ENCODE measurements at places on chromosomes 5 and 9.
A peak's percentile ranks its signal among the peaks of the same experiment; 100 is the strongest.

DNA sequence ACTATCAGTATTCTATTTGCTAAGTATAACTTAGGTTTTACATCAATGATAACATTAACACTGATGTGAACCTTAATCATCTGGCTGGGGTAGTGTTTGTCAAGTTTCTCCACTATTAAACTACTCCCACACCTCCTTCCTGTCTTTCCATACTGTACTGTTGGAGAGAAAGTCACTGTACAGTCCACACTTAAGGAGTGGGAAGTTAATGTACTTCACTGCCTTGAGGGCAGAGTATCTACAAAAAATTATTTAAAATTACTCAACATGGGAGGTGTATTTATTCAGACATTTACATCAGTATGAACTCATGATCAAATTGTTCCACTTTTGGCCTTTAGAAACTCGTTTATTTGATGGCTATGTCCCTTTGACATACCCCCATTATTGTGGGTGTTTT lies 11.9 kb downstream of the UHRF2 start:
- no peak for DNase-seq

- no peak for DNase-seq
Observed at GRCh38 chr5:143673676-143674468, 138.1 kb upstream of the HMHB1 start.

GRCh38 chr9:117253261-117253660 lies 161.6 kb downstream of the ASTN2 start:
- DNase-seq: no peak

DNA sequence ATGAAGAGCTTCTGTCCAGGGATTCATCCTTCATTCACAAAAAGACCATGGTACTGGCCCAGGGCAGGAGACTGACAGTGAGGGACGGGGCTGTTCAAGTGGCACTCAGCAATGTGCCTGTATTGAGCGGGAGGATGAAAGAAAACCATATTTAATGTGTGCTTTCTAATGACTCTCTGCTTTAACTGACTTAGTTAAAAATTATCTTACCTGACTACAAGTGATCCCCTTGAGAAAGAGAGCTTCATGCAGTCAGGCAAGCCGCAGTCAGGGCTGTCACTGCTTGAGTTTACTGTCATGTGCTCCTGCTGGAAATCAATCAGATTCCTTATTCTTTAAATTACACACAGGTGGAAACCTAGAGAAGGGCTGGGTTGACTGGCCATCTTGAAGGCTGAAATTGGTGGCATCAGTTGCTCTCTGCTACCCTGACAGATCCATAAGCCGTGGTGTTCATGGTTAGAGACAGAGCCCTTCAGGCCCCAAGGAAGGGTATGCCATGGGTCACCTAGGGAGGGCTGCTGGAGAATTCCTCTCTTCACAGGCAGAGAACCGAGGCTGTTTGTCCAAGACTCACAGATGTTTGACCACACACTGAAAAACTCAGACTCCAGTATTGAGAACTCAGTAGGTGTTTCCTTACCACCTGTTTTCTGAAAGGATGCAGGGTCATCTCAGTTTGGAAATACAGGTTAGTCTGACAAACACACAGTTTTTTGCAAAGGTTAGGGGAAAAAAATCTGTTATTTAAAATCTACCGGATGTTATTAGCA lies 70.9 kb downstream of the TRIO start:
- DNase-seq: no peak

DNA sequence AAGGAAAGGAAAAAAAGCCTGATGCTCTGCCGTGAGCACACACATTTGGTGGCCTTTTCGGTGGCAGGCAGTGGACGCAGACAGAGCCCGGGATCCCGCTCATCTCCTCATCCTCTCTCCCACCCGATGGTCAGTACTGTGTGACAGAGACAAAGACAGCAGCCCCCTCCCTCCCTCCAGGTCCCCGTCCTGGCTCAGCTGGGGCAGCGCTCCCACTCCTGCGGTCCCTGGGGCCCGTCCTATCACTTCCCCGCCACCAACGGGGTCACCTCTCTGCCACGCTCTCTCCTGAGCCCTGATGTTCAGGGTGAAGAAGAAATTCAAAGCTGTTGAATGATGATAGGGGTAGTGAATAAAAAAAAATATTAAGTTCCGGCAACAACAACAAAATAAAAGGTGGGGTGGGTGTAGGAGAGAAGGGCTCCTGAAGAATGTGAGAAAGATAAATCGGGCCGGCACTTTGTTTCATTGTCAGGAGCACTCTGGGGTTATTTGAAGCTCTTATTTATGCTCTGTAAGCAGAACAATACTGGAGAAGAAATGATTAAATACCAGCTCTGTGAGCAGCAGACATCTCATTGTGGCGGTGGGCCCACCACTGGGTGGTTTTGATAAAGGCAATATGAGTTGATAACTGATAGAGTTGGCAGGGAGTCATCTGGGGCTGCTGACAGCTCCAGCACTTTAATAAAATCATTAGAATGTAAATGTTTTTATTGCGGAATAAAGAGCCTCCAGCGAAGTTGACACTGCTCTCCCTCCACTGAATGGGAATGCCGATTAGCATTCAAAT lies 417.7 kb downstream of the IRX1 start:
- no peak for DNase-seq

GRCh38 chr9:137136261-137136880 lies 2.6 kb upstream of the GRIN1 start:
- no peak for DNase-seq

GRCh38 chr9:113665756-113666155 lies 202.2 kb downstream of the RGS3 start:
- DNase-seq: no peak

- no peak for DNase-seq
Observed at GRCh38 chr5:157793301-157793700, 49.8 kb downstream of the LSM11 start.

DNA sequence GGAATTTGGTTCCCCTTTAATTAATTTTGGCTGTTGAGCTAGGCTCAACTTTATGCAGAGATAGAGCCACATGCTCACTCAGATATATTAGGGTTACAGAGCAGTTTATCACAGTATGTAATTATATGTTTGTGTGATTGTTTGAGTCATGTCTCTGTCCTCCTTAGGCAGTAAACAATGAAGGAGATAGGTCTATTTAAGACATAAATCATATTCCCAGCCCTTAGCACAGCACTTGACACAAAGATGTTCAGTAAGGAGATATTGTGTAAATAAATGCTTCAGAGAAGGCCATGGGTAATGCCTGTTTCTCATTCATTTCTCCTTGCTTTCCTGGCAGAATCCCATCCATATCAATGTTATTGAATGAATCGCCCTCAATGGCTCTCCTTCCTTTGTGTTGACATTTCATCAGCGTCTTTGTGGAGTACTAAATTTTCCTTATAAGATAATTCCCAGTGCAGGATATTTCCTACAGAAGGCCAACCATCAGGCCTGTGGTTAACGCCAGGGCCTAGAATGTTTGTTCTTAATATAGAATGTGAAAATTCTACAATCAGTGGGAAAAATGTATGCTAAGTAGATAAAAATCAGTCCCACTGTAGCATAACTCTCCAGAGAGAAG lies 408.0 kb downstream of the EBF1 start:
- DNase-seq: no peak

- peak; percentile 95 for DNase-seq
Observed at GRCh38 chr9:116549061-116549664, 137.9 kb upstream of the TRIM32 start.

GRCh38 chr9:94915476-94916450 lies 189.3 kb downstream of the AOPEP start:
- DNase-seq: no peak

DNA sequence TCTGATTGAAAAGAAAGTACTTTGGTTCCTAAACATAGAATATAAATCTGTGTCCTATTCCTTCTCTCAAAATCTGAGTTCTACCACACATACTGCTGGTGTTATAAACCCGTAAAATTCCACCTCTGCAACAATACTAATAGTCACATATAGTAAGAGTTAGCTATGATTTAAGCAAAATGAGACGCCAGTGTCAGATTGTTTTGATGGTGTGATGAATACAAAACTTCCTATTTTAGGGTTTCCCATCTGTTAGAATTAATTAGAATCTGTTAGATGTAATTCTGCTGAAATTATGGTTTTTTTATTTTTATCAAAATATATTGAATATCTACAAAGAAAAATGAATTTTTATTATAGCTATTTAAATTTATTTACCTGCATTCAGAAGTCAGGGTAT lies 26.7 kb downstream of the ARSK start:
- no peak for DNase-seq

GRCh38 chr5:176738637-176739250 lies 71.6 kb upstream of the UNC5A start:
- DNase-seq: no peak

DNA sequence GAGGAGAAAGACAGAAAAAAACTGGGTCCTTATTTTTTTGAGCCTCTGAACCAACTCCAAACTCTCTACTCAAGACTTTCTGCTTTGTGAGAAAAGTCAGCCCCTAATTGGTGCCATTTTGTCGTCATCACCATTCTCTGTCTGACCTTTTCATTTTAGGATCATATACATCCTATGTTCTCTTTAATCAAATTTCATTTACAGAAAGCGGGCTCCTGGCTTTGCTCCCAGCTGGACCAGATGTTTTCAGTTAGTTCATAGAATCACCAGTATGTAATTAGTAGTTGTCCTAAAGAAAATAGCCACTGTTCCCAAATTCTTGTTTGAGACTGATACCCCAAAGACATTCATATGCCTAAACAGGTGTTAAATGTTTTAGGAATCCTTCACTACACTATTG lies 28.6 kb upstream of the SLCO4C1 start:
- DNase-seq: no peak

GRCh38 chr5:82334856-82335255 lies 56.7 kb upstream of the RPS23 start:
- DNase-seq: peak; percentile 88

DNA sequence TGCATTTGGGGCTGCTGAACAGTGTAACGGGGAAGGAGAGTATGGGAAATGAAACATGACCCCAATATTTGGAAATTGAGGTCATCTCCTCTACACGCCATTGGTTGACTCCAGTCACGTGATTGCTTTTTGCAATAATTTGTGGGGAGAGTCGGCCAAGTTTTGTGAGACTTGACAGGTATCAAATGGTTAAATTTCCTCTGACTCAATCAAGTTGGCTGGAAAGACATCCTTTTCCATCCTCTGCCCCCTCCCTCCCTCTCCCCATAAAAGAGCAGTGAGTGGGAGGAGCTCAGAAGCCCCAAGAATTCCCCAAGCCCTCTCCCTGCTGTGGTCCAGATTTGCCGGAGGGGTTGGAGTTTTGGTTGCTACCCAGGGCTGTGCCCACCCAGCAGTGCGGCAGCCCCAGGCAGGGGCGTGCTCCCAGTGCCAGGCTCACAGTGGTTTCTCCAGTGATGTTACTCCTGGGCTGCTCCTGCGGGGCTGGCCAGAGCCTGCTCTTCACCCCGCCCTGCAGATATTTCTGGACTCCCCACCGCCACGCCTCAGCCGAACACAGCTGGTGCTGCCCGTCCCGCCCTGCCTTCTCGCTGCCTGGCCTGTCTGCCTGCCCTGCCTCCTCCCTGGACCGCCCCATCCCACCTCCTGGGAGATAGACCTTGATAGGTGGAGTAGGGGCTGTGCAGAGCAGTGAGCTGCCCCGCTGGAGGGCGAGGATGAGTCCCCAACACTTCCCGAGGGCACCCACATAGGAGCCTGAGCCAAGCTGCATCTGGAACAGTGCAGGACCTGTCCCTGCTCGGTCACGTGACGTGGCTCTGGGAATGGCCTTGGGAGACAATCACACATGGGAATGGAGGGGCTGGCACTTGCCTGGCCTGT lies 3.4 kb downstream of the COL5A1 start:
- peak; percentile 99 for DNase-seq

DNA sequence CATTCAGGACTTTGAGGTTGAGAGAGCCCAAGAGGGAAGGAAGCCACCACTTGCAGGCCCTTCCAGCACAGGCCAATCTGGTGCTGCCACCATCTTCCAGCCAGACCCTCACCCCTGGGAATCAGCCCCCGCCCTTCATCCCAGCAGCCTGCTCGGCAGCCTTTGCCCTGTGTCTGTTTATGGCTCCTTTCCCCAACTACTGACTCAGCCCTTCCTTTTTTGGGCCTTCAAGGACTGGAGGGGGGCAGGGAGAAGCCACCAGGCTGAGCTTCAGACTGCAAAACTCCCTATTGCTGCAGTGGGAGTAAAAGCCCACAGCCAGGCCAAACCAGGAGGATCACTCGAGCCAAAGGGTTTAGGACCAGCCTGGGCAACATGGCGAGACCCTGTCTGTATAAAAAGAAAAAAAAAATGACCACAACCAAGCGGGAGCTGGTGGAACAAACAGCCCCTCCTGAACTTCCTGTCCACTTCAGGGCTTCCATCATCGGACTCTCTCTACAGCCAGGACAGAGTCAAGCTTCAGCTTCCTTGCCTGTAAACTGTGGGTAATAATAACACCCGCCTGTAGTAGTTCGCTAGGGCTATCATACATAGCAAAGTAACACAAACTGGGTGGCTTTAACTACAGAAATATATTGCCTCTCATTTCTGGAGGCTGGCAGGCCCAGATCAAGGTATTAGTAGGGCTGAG lies 85.9 kb upstream of the IL17B start:
- DNase-seq: peak; percentile 38

DNA sequence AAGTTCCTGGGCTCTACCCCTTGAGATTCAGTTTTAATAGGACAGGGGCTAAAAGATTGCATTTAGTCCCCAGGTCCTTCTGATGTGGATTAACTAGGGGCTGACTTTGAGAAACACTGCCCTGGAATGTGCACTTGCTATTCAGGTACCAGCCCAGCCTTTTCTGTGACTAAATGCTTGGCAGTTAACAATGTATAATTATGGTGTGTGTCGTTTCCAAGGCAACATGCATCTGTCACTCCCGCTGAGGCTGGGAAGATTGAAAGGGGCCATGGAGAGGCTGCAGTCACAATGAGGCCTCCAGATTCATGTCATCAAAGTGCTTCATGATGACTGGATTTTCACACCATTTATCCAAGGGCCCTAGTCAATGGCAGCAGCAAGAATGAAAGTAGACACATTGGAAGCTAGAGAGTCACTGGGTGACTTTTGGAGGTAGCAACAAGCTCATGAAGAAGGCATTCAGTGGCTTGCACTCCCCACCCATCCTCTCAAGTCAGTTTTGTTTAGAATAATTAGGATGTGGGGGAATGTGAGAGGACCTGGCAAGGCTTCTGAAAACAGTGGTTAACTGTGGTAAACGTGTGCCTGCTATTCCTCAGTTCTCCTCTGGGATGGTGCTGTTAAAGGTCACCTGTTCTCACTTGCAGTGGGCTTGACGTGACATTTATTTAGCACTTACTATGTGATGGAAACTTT lies 28.3 kb downstream of the RAI14 start:
- DNase-seq: no peak

GRCh38 chr9:114493521-114494184 lies 11.6 kb downstream of the WHRN start:
- no peak for DNase-seq
